NCI-H524 (cell line): ENCODE measurements at places on chromosomes 7 and 10.

- no peak for DNase-seq
Measured at GRCh38 chr10:31395695-31396094, 76.7 kb downstream of the ZEB1 start.

GRCh38 chr10:116263870-116264655 is 8.9 kb downstream of the GFRA1 start:
- no peak for DNase-seq

DNA sequence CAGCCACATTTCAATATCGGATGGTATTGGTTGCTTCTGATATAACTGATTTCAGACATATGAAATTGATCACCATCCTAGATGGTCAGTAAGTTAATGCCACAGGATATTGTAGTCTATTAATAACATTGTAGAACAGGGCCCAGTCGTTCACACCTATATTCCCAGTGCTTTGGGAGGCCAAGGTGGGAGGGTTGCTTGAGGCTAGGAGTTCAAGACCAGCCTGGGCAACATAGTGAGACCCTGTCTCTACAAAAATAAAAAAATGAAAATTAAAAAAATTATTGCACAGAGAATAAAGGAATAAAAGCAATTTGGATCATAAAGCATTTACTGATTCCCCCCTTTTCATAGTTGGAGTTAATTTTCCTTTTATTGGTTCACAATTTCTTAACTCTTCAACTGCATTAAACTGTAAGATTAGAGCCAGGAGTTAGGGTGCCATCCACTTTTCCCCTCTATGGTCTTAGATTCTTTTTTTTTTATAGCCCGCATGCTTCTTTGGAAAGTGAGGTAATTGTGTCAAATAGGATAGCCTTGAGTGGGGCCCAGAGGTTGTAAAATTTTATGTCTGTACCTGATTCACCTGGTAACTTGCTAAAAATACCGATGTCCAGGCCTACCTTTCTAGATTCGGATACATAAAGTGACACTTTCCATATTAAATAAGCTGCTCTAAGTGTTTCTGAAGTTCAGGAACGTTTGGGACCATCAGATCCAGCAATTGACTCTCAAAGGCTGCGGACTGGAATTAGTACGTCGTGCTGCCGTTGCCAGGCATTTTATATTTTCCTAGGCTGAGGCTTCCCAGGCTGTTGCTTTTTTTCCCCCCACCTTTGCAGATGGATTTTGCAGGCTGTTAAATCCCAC is 24.7 kb downstream of the ADK start:
- DNase-seq = no peak

DNA sequence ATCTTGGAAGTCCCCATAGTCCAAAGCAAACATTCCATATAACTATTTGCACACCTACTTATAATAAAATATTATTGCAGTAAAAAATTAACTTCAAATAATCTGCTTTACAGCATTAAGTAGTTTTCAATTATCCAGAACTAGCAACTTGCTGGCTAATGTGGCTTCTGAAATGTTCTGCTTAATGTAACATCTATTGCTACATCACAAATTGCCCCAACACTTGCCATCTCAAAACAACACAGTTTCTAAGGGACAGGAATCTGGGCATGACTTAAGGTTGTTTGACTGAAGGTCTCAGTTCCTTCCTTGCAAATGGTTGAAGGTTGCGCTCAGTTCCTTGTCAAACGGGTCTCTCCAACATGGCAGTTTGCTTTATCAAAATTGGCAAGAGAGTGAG is 378.5 kb upstream of the SEMA3C start:
- DNase-seq = no peak

DNA sequence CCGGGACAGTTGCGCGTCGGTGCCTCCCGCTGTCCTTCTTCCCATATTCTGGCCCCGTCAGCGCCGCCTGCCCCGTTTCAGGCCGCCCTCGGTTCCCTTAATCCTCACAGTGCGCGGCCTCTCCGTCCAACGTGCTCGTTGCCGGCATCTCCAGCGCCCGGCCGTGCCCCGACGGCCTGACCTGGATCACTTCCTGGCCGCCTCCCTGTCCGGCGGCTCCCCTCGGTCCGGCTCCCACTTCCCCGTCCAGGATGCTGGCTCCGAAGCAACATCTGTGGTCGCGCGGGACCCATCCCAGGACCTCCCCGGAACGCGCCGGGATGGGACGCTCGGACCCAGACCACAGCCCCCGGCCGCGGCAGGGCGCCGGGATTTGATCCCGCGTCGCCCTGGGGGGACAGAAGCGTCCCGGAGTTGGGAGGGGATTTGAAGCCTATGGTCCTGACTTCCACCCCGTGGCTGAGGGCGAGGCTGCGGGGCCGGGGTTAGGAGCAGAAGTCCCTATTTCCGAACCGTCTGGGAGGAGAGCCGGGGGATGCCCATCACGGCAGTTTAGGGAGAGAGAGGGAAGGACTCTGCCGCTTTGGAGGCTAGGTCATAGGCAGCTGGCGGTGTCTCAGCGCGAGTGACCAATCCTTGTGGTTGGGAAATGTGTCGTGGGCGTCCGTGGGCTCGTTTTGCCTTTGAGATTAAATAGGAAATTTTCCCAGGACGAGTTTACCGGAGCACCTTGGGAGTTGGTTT is 53.8 kb downstream of the KCTD7 start:
- no peak for DNase-seq
